ENCODE measurements at places on chromosomes 1 and 21.
A peak's percentile ranks its signal among the peaks of the same experiment; 100 is the strongest.

- DNase-seq, result no peak
Observed at GRCh38 chr1:118744420-118744819, 243.7 kb downstream of the TBX15 start.

- DNase-seq, result no peak
Observed at GRCh38 chr1:25039229-25039628, 109.2 kb upstream of the RUNX3 start.

- no peak for DNase-seq
Observed at GRCh38 chr21:43645136-43645891, 14.0 kb downstream of the HSF2BP start.

DNA sequence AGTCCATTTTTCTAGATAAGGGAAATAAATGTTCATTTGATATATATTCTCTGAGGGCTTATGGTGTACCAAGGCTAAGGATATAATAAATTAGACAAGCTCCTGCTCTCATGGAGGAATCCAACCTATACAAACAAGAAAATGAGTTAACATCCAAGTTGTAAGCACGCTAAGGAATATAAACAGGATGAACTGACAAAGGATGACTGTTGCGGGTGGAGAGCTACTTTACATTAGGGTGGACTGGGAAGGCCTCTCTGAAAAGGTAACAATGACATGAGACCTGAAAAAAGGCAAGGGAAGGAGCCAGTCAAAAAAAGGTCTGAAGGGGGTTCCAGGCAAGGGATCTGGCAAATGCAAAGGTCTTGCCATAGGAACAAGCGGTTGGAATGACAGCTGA is 3.1 kb downstream of the BCAR3 start:
- no peak for DNase-seq

DNA sequence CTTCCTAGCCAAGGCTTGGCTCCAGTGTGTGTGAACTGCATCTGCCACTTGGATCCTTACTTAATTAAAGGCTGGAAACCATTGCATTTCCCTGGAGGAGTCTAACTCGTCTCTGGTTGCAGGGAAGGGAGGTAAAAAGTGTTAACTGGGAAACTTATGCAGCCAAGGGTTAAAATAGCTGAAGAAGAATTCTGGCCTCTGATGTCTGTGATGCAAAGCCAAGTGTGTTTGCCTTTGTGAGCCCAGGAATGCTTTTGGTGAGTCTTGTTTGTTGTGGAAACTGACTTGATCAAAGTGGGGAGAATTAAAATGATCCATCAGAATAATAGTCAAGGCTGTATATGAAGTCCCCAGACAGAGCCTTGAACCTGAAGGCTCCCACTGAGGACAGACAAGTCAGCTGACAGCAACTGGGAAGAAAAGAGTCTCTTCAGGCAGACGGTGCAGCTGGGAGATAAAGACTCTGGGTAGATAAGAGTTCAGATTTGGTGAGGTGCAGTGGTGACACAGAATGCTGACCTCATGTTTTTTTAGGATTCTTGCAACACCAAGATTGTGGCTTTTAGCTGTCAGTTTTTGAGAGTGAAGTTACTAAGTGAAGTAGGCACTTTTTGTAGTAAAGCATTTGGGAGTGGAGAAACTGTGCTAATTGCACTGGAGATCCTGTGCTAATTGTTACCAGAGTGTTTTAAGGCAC is 59.5 kb upstream of the WLS start:
- no peak for DNase-seq

GRCh38 chr21:42799948-42800347 is 79.4 kb downstream of the WDR4 start:
- no peak for DNase-seq

- DNase-seq, result no peak
Observed at GRCh38 chr1:45356186-45356585, 15.9 kb upstream of the MUTYH start.

- no peak for DNase-seq
Observed at GRCh38 chr1:65388908-65389695, 31.4 kb upstream of the LEPR start.

- no peak for DNase-seq
Observed at GRCh38 chr1:41860771-41861170, 58.0 kb downstream of the HIVEP3 start.

DNA sequence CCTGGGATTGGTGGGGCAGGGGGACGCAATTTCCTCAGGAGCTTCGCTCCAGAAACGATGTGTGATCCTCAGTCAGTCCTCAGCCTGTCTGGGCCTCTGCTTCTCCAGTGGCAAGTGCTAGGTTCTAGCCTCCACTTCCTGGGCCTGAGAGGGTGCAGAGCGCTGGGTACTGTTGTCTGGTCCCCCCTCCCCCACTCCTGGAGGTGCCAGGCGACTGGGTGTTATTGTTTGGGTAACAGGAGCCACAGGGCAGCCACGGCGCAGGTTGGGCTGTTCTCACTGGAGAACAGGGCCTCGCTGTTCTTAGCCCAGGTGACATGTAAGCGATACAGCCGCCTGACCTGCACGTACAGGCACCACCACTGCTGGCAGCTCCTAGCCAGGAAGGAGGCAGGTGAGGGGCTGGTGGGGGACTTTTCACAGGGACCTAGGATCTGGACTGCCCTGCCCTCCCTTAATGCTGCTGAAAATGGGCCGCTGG is 2.1 kb downstream of the RPS6KA1 start:
- no peak for DNase-seq

GRCh38 chr1:11535761-11536572 is 57.0 kb downstream of the DISP3 start:
- no peak for DNase-seq

GRCh38 chr1:36160949-36161485 is 5.1 kb downstream of the MAP7D1 start:
- DNase-seq, result peak; percentile 46

GRCh38 chr1:159872891-159873290 is 10.4 kb upstream of the VSIG8 start:
- no peak for DNase-seq

- no peak for DNase-seq
Observed at GRCh38 chr1:214739621-214740238, 136.7 kb downstream of the CENPF start.

DNA sequence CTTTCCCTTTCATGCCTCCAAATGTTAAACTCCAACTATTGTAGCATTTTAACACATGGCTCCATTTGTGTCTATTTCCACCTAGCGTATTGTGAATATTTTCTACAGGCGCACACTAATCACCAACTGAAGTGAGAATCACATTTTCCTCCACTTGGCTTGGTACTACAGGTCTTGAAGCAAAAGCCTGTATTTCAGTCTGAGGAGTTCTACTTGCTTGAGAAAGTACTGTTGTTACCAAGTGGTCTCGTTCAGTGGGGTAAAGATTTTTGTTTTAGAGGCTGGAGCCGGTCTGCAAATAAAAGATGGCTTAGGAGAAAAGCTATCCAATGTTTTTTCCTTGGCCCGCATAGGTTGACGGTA is 550 bp upstream of the PTBP2 start:
- no peak for DNase-seq

GRCh38 chr1:223859058-223859457 is 13.3 kb upstream of the TP53BP2 start:
- DNase-seq, result no peak

DNA sequence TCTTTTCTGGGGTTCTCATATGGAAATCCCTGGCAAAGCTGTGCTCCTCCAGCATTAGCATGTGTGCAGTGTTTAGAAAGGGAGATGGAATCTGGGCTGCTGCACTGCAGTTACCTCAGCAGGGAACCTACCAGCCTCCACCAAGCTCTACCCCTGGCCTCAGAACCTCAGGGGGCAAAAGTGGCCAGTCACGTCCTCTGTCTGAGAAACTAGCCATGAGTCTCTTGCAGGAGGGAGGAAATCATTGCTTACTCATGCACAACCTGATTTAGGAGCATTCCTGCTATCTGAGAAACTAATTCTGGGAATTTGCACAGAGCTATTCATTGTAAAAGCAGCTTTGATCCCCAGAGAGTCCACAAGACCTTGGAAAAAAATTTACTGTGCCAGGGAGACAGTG is 80.6 kb upstream of the IPO9 start:
- DNase-seq, result no peak

- no peak for DNase-seq
Observed at GRCh38 chr1:108830119-108831008, 26.5 kb downstream of the AKNAD1 start.

DNA sequence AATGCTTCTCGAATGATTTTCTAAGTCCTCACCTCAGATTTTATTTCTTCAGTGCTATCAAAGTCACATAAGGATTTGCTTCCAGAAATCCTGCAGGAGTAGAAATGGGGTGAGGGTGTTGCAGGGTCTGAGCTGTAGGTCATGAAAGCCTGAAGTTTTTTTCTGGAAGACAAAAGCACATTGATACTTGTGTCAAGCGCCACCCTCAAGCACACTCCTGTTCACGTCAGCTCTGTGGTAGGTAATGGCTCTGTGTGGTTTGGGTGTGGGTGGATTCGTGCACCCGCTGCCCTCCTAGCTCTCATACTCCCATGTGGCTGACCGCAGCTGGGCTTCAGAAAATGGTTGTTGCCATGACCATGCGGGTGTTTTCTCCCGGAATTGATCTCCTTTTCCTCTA is 39.9 kb downstream of the AKNAD1 start:
- DNase-seq, result no peak

- DNase-seq, result no peak
Observed at GRCh38 chr21:42426424-42426823, 22.7 kb downstream of the UBASH3A start.

GRCh38 chr1:47870480-47870879 is 126.7 kb downstream of the TRABD2B start:
- DNase-seq, result no peak

DNA sequence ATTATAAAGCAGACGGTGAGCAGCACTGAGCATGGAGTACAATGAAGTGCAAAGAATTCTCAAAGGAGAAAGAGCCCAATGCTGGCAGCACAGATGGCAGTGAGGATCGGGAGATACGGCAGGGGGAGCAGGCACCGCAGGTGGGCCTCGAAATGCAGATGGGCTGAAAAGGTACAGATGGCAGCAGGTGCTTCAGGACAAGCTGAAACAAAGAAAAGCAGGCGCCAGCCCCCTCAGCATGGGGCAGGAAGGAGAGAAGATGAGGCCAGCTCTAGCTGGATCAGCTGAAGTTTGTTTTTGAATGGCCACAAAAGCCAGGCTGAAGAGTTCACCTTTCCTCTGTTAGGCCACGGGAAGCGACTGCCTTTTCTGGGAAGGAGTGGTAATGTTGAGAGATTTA is 7.7 kb downstream of the CFAP298 start:
- no peak for DNase-seq

- DNase-seq, result no peak
Observed at GRCh38 chr1:226681652-226682493, 57.2 kb downstream of the ITPKB start.

- DNase-seq, result no peak
Observed at GRCh38 chr1:208278638-208279037, 34.5 kb upstream of the PLXNA2 start.

- DNase-seq, result no peak
Observed at GRCh38 chr1:200207711-200208126, 180.2 kb downstream of the NR5A2 start.

DNA sequence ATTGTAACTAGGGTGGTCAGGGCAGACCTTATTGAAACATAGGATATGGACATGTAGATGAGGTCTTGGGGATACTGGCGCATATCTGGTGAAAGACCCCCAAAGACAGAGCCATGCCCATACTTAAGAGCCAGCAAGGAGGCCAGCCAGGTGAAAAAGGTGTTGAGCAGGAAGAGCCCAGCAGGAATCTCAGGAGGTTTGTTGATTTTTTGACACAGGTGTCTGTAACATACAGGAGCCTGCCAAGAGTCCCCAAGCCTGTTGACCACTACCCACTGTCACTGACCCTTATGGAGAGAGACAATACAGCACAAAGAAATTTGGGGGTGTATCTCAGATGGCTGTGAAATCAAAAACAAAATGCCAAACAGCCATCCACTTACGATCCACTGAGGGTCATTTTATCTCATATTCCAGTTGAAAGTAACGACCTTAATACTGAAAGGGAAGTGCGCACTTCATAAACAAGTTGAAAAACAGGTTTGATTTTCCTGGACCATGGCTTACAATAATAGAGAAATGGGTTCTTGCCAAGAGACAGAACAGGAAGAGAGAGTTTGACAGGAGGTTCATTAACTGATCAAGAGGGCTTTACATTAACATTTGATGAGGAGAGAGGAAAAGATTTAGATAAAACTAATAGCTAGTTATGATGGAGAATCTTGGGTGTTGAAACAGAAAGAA is 163.6 kb downstream of the GLUL start:
- DNase-seq, result no peak

DNA sequence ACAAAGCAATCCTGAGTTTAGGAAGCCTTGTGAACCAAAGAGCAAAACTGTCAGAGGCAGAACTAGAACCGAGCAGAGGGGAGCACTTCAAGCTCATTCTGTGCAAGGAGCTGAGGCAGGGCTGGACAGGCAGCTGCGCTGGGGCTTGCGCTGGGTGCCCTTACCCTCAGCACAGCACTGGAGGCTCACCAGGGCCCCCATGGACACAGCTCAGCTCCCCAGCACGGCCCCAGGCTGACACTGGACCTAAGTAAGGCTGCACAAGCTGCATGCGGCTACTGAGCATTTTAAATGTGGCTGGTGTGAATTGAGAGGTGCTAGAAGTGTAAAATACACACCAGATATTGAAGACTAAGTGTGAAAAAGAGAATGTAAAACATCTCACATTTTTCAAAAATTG is 22.1 kb downstream of the TMEM63A start:
- no peak for DNase-seq

GRCh38 chr1:53073868-53074311 is 11.9 kb downstream of the PODN start:
- DNase-seq, result peak; percentile 1

GRCh38 chr1:21126324-21126723 is 50.4 kb downstream of the EIF4G3 start:
- no peak for DNase-seq

- DNase-seq, result no peak
Observed at GRCh38 chr1:239835946-239836440, 255.7 kb upstream of the FMN2 start.

DNA sequence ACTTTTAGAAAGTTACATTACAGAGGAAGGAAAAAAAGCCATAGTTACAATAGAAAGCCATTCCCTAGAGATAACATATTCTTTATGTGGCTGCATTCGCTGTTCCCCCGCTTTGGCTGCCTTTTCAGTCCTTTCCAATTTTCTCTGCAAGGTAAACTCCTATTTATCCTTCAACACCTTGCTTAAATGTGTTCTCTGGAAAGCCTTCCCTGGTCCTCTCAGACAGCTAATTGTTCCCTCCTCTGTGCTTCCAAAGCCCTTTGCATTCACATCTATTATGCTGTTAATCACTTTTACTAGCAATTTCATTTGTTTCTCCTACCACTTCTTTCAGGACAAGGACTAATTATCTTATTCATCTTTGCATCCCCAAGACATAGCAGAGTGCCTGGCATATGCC is 1.6 kb downstream of the PHC2 start:
- DNase-seq, result no peak

DNA sequence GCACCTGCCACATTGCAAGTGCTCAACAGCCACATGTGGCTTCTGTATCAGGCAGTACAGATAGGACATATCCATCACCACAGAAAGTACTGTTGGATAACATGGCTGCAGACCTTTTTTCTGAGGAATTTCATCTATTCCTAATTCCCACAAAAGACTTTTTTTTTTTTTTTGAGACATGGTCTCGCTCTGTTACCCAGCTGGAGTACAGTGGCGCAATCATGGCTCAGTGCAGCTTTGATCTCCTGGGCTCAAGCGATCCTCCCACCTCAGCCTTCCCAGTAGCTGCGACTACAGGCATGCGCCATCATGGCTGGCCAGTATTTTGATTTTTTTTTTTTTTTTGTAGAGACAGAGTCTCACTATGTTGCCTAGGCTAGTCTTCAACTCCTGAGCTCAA is 33.3 kb downstream of the YARS1 start:
- no peak for DNase-seq

- no peak for DNase-seq
Observed at GRCh38 chr1:43339584-43340232, 2.1 kb downstream of the MPL start.
